H1 (cell line): ENCODE measurements at places on chromosomes 2 and 18. TPM values are rescaled to one million over a fixed set of nuclear protein-coding genes. Genes with fewer than 3 reads are reported as not detected.

The PROKR1 gene
- polyA plus RNA-seq: 1.3 and 1.8 TPM in 2 replicates

The OBSL1 gene
- polyA plus RNA-seq: 116 and 205 TPM in 2 replicates

The REG3G gene
- polyA plus RNA-seq: not detected in 2 replicates

The IMPACT gene
- 19.1 and 31.1 TPM in 2 replicates for polyA plus RNA-seq

The RBM44 gene
- 0.05 and 0.12 TPM in 2 replicates for polyA plus RNA-seq

The IL37 gene
- polyA plus RNA-seq: 0.14 and 0.18 TPM in 2 replicates

The CRACDL gene
- polyA plus RNA-seq: 0.25 and 0.38 TPM in 2 replicates

The TCF23 gene
- 0.02 TPM in 2 replicates for polyA plus RNA-seq

The ANTXR1 gene
- 14.5 and 15.8 TPM in 2 replicates for polyA plus RNA-seq

The MLPH gene
- polyA plus RNA-seq: 12.7 and 16.9 TPM in 2 replicates

The ANKRD23 gene
- 3.4 and 4.8 TPM in 2 replicates for polyA plus RNA-seq

The CCDC178 gene
- 0.11 TPM in 1 of 2 replicates, not detected in the other for polyA plus RNA-seq

The RETREG2 gene
- polyA plus RNA-seq: 66.8 and 67.4 TPM in 2 replicates

The MOCOS gene
- polyA plus RNA-seq: 4.7 and 4.8 TPM in 2 replicates
